ENCODE measurements at places on chromosomes 7 and 10.

DNA sequence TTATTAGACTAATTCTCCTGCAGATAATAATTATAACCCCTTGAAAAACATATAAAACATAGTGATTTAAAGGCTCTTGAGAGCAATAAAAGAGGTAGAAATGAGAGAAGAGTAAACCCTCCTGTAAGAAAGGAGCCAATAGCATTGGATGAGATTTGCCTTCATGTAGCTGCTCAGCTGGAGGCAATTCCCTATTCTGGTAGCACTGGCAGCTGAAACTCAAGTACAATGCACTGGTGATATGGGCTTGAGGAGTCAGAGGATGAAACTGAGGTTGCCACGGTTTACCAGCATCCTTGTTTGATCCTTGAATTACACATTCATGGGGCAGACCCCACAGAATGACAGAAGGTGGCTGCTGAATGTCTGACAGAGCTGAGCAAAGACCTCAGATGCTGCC, 76.4 kb downstream of the CTTNBP2 start:
- no peak for DNase-seq

- DNase-seq, result no peak
Measured at GRCh38 chr10:91652364-91652763, 19.5 kb upstream of the PPP1R3C start.

DNA sequence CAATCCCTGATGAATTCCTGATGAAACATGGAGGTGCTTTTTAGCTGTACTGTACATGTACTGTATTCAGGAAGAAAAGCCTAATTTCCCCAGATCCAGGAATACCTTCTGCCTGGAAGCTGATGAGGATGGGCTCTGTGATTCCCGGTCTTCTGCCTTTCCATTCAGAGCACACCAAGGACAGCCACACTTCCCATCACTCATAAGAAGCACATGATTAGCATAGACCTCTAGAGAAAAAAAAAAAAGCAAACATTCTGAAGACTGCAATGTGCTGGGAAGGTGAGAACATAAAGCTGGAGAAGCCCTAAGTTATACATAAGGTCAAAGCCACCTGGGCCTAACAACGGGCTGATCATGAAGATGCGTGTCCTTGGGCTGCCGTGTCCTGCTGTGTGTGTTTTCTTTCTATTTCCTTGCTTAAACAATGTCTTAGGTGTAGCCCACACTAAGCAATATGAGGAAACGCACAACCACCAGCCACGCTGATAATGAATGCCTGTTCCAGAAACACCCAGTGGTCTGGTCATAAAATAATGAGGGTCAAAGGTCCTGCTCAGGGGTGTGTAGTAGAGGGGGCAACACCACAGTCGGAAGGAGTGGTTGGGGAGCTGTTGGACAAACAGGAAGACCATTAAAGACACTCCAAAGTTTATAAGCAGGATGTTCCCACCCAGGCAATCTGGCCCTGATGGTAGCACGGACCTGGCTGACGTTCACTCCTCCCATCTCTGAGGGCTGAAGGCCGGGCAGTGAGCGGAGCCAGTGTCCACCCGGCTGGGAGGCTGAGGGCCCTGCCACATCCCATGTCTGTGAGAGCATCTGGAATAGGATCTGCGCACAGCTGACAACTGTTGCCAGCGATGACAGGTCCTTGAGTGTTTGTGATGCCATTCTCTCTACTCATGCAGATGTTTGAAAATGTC, 7.9 kb downstream of the PKD1L1 start:
- no peak for DNase-seq

- DNase-seq, result no peak
Measured at GRCh38 chr10:14195433-14195832, 135.3 kb downstream of the FRMD4A start.

- no peak for DNase-seq
Measured at GRCh38 chr10:72611783-72612182, 14.1 kb downstream of the MICU1 start.

- no peak for DNase-seq
Measured at GRCh38 chr7:15905251-15906040, 219.0 kb upstream of the MEOX2 start.

DNA sequence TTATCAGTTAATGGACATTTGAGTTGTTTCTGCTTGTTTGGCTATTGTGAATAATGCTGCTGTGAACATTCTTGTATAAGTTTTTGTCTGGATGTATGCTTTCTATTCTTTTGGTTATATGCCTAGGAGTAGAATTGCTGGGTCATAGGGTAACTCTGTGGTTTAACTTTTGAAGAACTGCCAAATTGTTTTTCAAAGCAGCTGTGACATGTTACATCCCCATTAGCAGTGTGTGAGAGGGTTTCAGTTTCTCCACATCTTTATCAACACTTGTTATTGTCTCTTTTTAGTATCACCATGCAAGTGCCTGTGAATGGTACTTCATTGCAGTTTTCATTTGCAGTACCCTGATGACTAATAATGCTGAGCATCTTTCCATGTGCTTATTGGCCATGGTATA, 2.1 kb upstream of the NDUFB8 start:
- DNase-seq, result no peak

DNA sequence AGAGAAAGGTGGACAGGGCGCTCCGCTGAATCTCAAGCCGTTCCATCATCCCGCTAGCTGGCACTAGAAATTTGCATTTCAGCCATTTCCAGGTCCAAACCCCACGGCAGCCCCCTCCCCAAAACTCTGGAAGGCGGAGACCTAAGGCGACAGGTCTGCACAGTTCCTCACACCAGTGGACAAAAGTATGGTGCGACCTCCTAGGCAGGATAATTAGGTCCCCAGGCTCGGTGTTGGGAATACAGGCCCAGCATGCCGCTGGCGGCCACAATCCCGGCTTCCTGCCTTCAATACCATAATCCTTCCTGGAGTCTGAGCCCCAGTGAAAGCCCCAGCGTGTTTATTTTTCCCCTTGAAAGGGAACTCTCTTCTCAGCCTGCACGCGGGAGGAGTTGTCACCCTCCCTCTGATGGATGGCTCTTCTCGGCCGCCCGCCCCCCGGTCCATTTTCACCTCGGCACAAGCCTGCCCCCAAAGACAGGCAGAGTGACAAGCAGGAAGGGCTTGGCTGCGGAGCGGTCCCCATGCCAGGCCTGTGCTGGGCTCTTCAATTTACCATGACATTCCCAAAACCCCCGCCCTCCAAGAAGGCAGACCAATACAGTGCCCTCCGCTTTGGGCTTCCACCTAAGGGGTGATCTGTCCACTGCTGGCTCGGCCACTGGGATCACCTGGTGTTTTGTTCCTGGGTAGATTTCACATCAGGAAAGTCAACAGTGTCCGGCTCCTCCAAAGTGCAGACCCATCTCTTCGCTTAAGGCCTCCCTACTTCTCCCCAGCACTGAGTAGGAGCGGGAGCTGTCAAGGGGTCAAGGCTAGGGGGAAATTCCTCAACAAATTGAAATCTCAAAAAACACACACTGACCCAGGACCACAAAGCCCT, 2.2 kb downstream of the FGFR2 start:
- no peak for DNase-seq

- DNase-seq, result no peak
Measured at GRCh38 chr10:112345202-112345601, 28.7 kb upstream of the ACSL5 start.

- DNase-seq, result no peak
Measured at GRCh38 chr10:46290101-46290886, 3.5 kb downstream of the ANTXRL start.

- no peak for DNase-seq
Measured at GRCh38 chr7:132456418-132456817, 119.9 kb downstream of the PLXNA4 start.

DNA sequence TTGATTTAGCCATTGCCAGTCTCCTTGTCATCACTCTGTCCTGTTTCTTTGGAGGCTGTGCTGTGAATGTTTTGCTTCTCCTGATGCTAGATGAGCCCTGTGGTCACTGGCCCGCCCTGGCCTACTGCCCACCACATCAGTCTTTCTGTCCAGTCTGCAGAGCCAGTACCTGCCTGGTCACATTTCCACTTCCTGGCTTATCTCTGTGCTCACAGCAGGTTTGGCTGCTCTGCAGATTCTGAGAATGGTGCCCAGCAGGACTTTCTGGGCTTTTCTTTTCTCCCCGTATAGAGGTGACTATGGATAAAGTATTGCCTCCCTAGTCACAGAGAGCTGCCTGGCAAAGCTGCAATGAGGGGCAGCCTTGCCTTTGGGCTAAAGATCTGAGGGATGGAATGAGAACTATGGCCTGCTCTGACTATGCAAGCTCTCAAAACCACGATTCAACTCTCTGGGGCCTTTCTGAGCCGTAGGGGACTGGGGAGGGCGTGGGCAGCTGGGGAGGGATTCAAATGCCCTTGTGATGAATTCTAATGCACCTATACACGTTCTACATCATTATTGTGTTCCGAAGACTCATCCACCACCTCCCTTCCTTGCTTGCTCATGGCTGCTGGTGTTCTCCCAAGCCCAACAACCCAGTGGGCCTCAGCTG, 410.4 kb upstream of the NPVF start:
- DNase-seq, result no peak

- DNase-seq, result no peak
Measured at GRCh38 chr10:46048152-46048551, 2.1 kb upstream of the MSMB start.

DNA sequence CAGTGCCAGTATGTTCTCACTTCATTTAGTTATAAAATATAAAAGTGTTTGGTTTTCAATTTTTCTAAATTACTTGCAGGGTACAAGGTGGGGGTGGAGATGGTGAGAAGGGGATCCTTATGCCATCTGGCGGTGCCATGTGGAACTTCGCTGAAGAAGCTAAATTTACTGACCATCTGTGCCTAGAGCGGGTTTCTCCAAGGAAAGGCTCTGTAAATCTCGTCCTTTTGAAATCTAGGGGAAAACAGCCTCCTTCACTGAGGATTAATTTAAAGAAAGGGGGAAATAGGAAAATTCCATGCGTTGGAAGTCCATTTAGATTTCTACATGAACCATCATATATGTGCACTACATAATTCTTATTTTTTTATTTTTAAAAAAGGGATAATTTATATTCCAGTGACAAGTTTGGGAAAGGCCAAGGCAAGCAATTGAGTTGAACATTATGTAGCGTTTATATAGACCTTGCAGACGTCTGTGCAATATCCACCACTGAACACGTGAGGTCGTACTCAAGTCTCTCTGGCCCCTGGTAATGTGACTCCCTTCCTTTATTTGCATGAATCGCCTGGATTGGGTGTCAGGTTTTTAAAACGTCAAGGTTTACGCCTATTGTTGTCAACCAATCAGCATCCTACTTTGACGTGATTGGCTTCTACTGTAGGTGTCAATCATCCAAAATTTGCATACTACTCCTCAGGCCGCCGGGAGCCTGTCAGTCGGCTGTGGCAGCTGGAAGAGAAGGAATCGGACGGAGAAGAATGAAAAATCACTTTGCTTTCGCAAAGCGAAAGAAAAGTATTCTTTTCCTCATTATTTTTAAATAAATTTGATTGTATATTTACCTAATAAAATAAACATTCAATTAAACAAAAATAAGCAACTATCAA, 297.1 kb upstream of the NFE2L3 start:
- no peak for DNase-seq

- DNase-seq, result no peak
Measured at GRCh38 chr7:137360087-137360679, 16.6 kb upstream of the PTN start.

DNA sequence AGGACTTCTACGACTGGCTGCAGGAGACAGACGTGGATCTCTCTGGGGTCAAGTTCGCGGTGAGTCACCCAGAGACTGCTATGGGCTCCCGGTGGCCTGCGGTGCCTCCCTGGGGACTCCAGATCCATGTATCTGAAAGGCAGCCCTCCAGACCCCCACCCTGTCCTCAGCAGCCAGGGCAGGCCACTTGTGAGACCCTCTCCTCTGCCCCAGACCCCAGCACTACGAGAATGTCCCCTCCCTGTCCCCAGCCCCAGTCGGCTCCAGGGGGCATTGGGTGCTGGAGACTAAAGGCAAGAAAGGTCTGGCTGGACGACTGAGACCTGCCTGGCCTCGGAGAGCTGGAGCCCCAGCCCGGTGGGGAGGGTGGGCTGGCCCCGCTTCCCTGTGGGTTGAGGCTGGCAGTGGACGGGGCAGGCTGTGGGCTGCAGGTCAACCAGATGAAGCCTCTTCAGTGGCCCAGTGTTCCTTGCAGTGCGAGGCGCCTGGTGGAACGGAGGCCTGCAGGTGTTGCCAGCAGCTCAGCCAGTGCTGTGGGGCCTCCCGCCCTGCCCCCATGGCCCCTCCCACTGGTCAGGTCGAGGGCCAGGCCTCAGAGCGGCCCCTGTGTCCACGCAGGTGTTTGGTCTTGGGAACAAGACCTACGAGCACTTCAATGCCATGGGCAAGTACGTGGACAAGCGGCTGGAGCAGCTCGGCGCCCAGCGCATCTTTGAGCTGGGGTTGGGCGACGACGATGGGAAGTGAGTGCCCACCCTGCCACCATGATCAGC, 13.8 kb downstream of the TMEM120A start:
- DNase-seq, result no peak

DNA sequence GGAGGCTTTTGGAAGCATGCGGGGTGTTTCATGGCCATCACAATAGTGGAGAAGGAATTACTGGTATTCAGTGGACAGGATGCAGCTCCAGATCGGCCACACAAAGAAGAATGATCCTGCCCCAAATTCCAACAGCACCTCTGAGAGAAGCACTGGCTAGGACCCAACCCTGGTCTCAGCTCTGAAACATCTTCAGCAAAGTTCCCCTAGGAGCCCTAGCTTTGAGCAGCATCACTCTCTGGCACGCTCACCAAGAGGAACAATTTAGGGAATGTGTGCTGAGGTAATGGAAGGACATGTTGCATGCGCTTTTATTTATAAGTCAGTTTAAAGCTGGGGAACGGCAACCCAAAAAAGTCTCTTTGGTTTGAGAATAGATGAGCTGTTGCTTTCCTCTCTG, 5.5 kb upstream of the OPN1SW start:
- no peak for DNase-seq

Data from T-helper 17 cell (primary cell).